ENCODE measurements at places on chromosomes 2 and 18.

- peak; percentile 93 for DNase-seq
Measured at GRCh38 chr2:176126929-176127773, 2.4 kb upstream of the HOXD8 start.

DNA sequence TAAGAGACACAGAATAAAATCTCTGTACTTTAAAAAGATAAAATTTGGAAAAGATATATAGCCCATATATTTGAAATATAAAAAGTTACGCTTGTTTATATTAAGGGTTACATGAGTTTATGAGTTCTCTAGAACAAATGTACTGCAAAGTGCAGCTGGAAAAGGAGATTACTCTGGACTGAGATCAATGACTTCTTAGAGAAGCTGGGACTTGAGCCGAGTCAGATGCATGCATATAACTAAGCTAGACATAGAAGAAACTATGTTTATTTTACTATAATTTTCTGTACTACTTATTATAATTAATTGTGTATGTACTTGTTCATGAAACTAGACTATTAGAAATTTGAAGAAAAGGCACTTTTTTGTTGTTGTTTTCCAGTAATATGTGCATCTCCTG lies 170.3 kb upstream of the NXPH2 start:
- no peak for DNase-seq

- no peak for DNase-seq
Measured at GRCh38 chr2:229150317-229150716, 120.8 kb downstream of the PID1 start.

- DNase-seq, result no peak
Measured at GRCh38 chr2:230076819-230077218, 8.1 kb upstream of the SLC16A14 start.

DNA sequence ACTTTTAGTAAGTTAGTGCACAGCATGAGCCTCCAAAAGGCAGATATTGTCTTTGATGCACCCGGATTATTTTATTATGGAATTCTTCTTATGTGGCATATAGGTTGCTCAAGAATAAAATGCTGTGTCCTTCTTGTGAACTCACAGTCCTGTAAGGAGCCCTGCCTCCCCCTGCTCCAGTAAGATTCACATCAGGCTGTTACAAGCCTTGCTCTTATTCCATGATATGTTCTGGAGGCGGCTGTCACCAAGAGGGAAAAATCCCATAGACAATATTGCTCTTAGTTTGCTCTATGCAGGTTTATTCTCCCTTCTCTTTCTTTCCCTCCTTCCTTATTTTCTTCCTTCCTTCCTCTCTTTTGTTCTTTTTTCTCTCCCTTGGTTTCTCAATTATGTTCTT lies 182.3 kb downstream of the MYT1L start:
- DNase-seq, result no peak
